ENCODE measurements at places on chromosomes 12 and 14. TPM values are rescaled to one million over a fixed set of nuclear protein-coding genes. Genes with fewer than 3 reads are reported as not detected.
A peak's percentile ranks its signal among the peaks of the same experiment; 100 is the strongest.

DNA sequence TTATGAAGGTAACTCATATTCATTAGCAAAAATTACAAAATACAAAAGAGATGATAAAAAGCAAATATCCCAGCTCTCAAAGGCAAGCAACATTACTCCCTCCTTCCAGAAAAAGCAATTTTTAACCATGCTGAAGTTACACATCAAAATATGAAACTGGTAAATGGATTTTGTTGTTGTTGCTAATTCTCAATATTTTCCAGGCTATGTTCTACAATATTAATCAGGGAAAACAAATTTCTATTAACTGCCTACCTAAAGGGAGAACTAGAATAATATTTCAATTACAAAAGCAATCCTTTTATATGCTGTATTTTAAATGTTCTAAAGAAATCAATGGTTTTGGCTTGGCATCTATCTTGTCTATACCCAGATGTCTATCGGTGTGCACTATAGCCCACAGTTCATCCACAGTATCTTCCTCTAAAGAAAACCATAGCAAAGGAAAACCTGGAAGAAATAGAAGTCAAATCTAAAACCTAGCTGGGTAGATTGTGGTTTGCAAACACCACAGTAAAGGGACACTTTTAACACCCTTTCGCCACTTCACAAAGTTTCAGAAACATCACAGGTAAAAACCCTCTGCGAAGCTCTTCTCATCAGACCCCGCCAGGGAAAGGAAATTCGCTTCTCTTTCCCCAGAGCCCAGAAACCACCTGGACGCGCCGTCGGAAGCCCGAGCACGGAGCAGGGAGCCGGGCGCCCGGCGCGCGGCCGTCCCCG is 32.0 kb downstream of the TC2N start:
- no peak for DNase-seq

- no peak for DNase-seq
Observed at GRCh38 chr14:83287300-83287699, 1753.6 kb upstream of the SEL1L start.

Gene OTUB2
- 0.12 TPM for total RNA-seq

Gene PLEKHH1
- total RNA-seq: not detected

DNA sequence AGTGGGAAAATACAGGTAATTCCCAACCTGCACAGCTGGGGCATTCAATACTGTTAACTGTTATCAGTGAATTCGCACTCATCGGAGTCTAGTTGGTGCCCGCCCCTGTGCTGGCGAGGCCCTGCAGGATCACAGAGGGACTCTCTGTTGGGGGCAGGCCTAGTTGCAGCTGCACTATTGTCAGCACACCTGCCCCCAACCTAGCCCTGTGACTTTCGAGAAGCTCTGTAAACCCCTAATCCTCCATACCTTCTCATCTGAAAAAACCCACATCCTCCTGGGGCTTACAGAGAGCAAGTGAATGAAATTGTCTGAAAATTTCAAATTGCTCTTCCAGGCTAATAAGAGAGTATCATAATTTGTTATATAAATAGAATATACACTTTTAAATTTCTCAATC is 132.2 kb upstream of the NUDT4 start:
- DNase-seq: no peak

Gene WDHD1
- total RNA-seq: 2.8 TPM

GRCh38 chr14:61090432-61091216 is 109.6 kb downstream of the SLC38A6 start:
- DNase-seq: no peak

DNA sequence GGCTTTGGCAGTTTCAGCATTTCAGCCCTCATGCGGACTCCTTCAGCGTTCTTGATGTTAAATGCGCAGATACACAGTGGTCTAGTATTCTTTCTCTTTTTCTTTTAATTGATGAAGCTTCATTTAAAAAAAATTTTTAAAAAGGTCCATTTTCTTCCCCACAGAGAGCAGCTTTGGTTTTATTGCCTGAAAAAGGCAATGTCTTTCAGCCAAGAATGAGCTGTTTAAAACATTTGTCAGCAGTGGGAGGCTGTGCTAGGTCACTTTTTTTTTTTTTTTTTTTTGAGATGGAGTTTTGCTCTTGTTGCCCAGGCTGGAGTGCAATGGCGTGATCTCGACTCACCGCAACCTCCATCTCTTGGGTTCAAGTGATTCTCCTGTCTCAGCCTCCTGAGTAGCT is 13.5 kb downstream of the KMT5A start:
- DNase-seq: no peak

DNA sequence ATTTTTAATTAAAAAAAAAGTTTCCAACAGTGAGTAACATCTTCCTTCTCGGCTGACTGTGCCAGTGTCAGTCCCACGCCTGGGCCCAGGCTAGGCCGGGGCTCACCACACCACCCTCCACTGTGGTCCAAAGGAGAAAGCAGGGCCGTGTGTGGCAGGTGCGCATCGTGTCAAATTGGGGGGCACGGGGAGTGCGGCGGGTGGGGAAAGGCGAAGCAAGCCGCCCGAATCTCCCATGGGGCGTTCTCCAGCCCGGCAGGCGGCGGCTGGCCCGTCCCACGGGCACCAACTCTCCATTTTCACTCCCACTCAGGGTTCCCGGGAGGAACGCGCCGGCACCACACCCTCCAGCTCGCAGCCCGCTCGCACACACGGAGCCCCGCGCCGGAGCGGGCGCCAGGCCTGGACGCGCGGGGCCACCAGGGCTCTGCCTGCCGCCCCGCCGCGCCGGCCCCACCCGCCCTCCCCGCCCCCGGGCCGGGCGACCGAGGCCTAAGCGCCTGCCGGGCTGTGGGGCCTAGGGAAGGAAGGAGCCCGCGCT is 604 bp downstream of the EEA1 start:
- DNase-seq: peak; percentile 11

DNA sequence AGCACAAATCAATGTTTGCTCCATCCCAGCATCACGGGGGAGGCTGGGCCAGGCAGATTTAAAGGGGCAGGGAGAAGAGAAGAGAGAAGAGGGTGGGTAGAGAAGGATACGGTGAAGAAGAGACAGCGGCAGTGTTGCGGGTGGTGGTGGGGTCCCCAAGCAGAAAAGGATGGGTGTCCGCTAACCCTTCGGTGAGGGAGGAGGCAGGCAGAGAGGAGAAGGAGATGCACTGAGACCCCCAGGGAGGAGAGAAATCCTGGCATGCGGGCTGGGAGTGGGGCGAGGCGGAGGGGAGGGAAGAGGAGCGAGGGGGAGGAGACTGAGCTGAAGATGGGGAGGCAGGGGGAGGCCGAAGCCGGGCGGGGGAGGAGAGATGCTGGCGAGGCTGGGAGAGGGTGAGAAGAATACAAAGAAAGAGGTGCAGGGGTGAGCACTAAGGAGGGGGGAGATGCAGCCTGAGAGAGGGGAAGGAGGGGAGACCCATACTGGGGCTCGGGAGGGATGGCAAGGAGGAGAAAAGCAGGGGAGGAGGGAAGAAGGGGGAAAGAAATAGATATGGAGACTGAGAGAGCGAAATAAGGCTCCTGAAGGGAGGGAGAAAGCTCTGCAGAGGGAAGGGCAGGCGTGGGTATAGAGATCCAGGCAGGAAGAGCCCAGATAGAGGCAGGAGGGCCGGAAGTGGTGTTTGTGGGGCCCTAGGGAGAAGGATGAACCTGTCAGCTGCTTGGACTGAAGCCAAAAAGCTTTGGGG is at the start of gene JPH4:
JPH4 (minus strand) TSS at position 231 of the 751 bp plus-strand sequence. CDS start 1,337 bp downstream, outside the sequence.
- no peak for DNase-seq

- no peak for DNase-seq
Observed at GRCh38 chr14:98924046-98924445, 348.0 kb downstream of the BCL11B start.

GRCh38 chr14:29926701-29927375 is 809 bp downstream of the PRKD1 start:
- DNase-seq: no peak

DNA sequence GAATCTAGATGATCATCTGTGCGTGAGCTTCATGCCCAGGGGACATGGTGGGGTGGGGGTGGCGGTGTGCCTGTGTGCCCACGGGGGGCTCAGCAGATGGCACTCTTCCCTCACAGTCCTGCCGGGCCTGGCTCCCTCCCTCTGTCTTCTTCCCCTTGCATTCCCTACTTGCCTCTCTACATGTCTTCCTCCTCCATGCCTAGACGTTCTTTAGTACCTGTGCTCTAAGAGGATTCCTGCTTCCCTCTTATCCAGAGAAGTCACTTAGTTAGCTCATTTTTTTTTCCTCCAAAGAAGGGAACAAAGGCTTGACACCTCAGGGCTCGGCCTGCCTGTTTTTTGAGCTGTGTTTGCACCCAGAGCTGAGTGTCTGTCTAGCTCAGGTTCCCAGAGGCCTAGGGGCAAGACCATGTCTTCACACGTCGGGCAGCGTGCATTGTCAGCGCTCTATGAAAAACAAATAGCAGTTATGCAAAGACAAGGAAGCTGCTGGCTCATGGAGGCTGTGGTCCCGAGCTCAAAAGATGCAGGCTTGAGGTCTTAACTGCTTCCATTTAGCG is 48.8 kb downstream of the NINJ2 start:
- no peak for DNase-seq

Gene ZBTB42
- 2.7 TPM for total RNA-seq

GRCh38 chr12:93108985-93109384 is 179.9 kb upstream of the EEA1 start:
- no peak for DNase-seq

Gene NUP107
- total RNA-seq: 39.2 TPM

- no peak for DNase-seq
Observed at GRCh38 chr14:69572841-69573135, 1.9 kb downstream of the CCDC177 start.

Gene KLHDC1
- total RNA-seq: 7.4 TPM

GRCh38 chr14:23186913-23187654 is 3.6 kb upstream of the SLC7A8 start:
- DNase-seq: no peak

GRCh38 chr12:16955083-16955657 is 349.2 kb upstream of the LMO3 start:
- DNase-seq: no peak

Gene TCL1B
- total RNA-seq: not detected

Gene CHST11
- total RNA-seq: 76.6 TPM

- no peak for DNase-seq
Observed at GRCh38 chr14:77303417-77304156, 17.1 kb downstream of the POMT2 start.

Gene PTCSC3
- total RNA-seq: not detected

- no peak for DNase-seq
Observed at GRCh38 chr12:53709671-53710070, 17.6 kb downstream of the CALCOCO1 start.

DNA sequence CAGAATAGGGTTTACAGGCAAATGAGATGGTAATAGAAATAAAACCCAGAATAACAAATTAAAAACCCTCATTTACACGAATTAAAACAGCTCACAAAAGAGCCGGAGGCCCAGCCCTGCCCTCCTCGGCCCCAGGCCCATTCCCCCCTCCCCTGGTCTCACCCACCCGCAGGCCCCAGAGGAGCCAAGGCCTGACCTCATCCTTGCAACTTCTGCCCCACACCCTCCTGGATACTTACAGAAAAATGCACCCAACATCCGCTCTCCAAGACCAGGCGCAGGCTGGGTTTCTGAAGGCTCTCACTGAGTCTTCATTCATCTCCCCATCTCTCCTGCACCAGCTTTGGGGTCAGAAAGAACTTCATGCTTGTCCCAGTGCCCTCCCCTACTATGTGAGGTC is 16.2 kb upstream of the VSX2 start:
- DNase-seq: no peak

DNA sequence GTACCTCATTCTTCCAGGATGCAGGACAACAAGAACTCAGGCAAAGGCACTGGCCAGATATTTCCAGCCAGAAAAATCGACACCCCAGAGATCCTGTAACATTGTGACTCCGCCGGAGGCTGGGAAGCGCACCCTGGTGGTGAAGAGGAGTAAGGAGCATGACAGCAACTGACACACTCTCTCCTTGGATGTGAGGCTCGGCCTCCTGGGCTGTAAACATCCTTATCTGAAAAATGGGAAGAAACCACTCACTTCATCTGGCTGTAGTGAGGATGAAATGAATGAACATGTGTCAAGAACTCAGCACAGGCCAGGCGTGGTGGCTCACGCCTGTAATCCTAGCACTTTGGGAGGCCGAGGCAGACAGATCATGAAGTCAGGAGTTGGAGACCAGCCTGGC is 27.5 kb downstream of the TCHP start:
- DNase-seq: no peak

Gene SPSB2
- 8.7 TPM for total RNA-seq

- DNase-seq: no peak
Observed at GRCh38 chr14:97380539-97380941, 583.4 kb downstream of the VRK1 start.

DNA sequence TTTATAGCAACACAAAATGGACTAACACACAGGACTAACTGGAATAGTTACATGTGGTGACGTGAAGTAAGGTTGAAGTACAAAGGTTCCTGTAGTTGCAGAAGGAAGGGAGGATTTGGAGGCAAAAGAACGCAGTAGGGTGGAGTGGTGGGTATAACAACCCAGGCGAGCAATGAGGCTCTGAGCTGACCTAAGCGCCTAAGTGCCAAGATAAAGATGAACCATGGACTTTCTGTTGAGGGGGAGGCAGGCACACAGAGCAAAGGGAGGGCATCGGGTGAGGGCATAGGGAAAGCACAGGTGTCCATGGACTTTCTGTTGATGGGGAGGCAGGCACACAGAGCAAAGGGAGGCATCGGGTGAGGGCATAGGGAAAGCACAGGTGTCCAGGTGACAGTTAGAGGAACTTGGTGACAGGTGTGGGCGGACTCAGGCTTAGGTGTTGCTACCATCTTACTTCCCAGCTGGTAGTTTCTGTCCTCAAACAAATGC is 15.2 kb downstream of the SCNN1A start:
- DNase-seq: no peak

GRCh38 chr14:51750542-51750941 is 98.8 kb downstream of the FRMD6 start:
- no peak for DNase-seq

DNA sequence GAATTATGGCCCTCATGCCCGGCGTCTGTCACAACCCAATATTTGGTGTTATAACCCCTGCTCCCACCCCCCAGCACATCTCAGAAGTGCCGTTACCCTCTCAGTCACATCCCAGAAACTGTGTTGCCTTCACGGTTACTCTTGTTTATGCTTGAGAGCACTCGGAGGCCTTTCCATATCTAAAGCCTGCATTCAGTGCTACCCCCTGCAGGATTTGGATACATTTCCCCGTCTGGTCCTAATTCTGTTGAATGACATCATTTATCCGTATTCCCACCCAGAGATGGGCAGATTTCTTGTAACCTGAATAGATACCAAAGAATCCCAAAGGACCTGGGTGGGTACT is 19.1 kb upstream of the FOS start:
- no peak for DNase-seq

- no peak for DNase-seq
Observed at GRCh38 chr14:75144944-75145343, 18.1 kb upstream of the NEK9 start.

Gene PRH2
- total RNA-seq: not detected

DNA sequence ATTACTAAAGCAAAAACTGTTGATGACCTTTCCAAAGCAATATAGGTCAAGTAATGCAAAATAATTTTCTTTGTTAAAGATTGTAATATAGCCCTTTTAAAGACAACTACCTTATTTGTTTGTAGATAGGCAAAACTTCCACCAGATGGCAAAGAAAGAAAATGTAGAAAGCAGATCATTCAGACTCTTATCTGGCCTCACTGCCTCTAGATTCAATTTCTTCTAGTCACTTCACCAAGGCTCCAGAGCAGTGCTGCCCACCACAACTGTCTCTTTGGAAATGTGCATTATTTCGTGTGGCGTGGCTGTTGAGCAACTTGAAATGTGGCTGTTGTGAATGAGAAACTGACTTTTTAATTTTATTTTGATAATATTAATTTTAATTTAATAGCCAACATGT is 127.1 kb downstream of the ITPR2 start:
- DNase-seq: no peak

Measured in T-helper 17 cell (primary cell).